ENCODE measurements at places on chromosomes 7 and 10. TPM values are rescaled to one million over a fixed set of nuclear protein-coding genes. Genes with fewer than 3 reads are reported as not detected.

GRCh38 chr7:21733837-21734236 is 191.0 kb downstream of the DNAH11 start:
- DNase-seq, result no peak

GRCh38 chr10:132135053-132135872 is 51.5 kb upstream of the DPYSL4 start:
- no peak for DNase-seq

DNA sequence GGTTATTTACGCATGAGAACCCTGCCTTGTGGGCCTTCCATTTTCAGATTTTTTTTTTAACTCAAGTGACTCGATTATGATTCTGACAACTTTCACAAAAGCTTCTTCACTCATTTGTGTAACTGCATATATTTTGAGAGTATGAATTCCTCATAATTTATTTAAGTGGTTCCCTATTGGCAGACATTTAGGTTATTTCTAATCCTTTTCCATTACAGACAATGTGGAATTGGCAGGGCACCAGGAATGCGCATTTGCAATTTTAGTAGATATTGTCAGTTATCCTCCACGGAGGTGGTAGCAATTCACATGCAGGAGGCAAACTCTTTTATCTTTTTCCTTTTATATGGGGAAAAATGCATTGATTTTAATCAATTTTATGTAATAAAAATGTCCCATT is 2.5 kb downstream of the TMEM176B start:
- no peak for DNase-seq

- DNase-seq, result no peak
Observed at GRCh38 chr7:150340024-150340749, 1.2 kb downstream of the RARRES2 start.

- DNase-seq, result no peak
Observed at GRCh38 chr7:151692721-151693120, 173.0 kb upstream of the RHEB start.

The TAS2R41 gene
- not detected for total RNA-seq

Measured in activated T-helper 2 cell treated with anti-CD3 and anti-CD28 coated beads, Interferon-gamma antibody, Interleukin-2, Interleukin-4, amounts not matched to agents 10 μg/mL and 5 μg/mL and 100 μg/mL, durations not matched to agents 14 hours and 24 hours and 36 hours (primary cell).